ENCODE measurements at places on chromosomes 12 and 14.

DNA sequence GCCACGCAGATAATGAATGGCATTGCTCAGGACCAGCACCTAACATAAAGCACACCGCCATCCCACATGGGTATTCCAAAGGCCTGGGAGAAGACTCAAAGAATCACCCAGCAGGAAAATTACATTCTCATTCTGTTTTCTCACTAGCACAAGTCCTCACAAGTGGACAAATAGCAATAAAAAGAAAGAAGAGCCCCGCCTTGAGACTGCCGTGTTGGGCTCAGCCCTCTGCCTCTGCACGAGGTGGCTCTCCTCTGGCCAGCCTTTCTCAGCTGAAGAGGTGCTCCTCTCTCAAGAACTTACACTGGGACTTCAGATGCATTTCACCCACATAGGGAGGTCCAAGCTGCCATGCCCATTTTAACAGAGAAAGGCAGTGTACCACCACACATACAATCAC is 207.5 kb downstream of the SPTSSA start:
- DNase-seq, result no peak

DNA sequence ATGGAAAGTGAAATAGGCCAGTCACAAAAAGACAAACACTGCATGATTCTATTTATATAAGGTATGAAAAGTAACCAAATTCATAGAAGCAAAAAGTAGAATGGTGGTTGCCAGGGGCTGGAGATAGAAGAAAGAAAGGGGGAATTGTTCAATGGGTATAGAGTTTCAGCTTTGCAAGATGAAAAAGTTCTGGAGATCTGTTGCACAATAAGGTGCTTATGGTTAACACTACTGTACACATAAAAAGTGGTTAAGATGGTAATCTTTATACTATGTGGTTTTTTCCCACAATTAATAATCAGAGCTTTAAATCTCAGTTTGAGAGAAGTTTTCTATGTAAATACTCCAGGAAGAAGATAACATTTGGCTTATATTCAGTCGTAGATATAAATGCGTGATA is 73.4 kb downstream of the SLC38A4 start:
- DNase-seq, result no peak

DNA sequence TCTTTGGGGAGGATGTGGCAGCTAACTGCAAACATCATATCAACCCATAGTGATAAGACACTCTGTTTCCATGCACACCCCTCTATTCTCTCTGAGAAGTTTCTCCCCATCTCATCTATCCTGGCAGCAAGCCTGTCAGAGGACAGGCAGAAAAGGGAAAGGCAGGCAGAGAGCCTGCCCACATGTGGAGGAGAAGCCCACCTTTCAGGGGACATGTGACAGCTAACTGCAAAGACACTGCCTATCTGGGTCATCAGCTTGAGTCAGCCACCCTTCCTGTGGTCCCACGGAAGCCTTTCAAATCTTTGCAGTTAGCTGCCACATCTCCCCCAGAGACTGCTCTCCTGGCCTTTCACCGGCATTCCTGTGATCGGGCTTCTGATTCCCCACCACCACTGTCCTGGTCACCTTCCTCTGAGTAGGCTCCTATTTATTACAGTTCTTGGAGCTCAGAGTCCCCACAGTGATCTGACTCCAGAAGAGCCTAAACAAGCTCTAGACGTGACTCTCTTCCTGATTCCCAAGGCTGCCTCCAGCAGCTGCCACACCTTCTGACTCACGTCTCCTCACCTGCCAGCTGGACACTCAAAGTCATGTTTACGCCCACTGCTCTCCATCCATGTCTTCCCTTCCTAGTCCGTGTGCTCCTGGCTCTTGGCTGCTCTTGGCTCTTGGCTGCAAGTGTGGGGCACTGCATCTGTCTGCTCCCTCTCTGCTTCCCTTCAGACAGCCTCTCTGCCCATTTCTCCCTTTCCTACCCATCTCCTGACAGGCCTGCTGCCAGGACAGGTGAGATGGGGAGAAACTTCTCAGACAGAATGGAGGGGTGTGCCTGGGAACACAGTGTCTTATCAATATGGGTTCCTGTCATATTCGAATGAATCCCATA is 7.5 kb upstream of the KRT1 start:
- no peak for DNase-seq

GRCh38 chr14:99971941-99972747 is 93.1 kb upstream of the EVL start:
- DNase-seq, result no peak

DNA sequence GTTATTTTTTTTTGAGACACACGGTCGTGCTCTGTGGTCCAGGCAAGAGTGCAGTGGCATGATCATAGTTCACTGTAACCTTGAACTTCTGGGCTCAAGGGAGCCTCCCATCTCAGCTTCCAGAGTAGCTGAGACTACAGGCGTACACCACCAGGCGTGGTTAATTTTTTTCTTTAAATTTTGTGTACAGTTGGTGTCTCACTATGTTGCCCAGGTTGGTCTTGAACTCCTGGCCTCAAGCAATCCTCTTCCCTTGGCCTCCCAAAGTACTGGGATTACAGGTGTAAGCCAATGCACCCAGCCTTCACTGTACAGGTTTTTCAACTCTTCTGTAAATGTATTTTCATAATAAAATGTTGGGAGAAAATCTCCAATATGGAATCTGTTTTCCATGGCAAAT is 5.7 kb upstream of the KLC1 start:
- DNase-seq, result no peak

DNA sequence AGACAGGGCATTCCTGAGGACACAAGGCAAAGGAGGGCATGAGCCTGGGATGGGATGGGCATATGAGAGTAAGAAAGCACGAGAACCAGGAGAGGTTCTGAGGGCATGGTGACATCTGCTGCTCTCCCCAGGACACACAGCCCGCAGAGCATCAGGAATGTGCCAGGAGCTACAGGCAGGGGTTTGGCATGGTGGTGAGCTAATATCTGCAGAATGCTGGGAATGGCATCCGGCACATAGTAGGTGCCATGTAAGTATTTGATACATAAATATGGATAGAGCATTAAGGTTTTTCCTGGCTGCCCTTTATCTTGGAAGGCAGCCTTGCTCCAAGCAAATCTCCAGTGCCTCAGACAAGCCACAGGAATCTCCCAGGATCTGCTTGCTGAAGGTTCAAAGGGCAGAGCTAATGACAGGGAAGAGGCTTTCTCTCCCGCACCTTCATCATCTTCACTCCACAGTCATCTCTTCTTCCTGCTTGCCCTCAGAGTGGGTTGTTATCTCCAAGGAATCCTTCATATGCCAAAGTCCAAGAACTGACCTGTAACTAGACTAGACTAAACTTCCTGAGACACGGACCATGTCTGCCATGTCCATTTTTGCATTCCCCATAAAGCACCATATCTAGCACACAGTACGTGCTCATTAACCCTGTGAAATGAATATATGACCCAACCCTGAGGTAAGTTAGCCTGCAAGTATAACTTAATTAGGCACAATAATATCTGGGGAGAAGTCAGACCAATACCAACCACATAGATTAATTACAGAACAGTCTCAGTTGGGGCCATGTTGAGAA is 62.0 kb upstream of the SCN8A start:
- DNase-seq, result no peak

DNA sequence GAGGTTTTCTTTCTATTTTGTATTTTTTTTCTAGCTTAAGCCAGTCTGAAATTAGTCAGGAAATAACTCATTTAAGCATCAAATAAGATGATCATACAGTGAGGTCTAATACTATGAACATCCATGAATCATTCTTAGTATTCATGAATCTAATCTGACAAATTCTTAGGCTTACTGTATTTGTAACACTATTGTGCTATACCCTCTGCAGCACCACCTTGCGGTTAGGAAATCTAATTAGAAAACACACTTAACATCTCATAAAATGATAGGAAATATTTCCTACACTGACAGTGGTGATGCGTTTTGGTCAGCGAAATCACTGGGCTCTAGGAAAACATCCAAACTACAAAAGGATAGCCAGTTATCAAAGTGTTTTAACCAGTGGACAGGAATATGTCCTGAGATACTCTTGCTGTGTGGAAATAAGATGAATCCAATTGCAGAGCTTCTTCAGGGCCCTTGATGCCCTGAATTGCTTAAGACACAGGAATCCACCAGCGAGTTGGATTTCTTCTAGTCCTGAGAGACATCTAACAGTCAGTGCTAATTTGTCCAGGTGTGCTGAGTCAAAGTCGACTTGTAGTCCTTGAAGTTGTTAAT is 109.3 kb upstream of the MYF6 start:
- no peak for DNase-seq

- DNase-seq, result no peak
Observed at GRCh38 chr12:90653040-90653439, 301.9 kb downstream of the CCER1 start.

DNA sequence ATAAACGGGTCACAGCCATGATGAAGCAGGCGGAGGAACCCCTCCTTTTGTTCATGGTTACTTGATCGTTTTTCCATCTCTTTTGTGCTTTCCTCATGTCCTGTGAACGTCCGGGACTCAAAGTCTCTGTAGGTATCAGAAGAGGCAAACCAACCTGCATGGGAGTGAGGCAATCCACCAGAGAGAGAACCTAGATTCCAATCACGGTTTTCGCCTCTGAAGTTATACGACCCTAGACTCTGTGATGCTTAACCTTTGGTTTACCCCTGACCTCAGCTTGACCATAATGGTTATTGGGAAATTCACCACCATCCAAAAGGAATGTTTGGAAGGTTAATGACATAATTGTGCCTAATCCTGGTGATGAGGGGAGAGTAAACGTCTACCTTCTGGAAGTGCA is 186.8 kb upstream of the PRICKLE1 start:
- DNase-seq, result no peak

DNA sequence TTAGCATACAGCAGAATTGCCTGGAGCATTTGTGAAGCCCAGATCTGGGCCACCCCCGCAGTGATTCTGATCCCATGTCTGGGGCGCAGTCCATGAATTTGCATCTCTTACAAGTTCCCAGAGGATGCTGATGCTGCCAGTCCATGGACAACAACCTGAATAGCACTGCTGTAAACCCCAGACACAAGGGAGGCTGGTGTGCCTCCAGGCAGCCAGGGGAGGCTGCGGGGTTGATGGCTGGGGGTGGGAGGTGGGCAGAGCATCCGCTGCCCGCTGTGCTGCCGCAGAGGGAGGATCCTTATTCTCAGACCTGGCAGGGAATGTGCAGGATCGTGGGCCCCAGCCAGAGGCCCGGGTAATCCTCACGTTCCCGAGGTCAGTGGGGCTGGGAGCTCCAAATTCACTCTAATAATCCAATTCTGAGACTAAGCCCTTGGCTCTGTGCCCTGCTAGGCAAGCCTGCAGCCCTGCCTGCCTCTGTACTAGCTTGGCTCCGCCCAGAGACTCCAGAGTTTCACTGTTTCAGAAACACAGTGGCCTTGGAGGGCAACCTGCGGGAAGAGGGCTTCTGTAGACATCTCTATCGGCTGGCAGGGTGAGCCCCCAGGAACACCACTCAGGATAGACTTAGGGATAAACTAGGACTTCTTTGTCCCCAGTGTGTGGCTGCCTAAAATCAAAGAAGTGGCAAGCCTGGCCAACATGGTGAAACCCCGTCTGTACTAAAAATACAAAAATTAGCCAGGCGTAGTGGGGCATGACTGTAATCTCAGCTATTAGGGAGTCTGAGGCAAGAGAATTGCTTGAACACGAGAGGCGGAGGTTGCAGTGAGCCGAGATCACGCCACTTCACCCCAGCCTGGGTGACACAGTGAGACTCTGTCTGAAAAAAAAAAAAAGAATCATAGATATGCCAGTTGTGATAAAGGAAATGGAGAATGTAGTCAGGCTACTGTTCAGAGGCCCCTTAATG is 17.8 kb upstream of the MLEC start:
- no peak for DNase-seq

- no peak for DNase-seq
Observed at GRCh38 chr12:105067511-105068031, 16.7 kb downstream of the ALDH1L2 start.

All from hematopoietic multipotent progenitor cell treated with erythropoietin and hydrocortisone succinate and interleukin-3 and kit ligand, for 17 days (in vitro differentiated cells).